ENCODE measurements at places on chromosomes 2 and 18.

DNA sequence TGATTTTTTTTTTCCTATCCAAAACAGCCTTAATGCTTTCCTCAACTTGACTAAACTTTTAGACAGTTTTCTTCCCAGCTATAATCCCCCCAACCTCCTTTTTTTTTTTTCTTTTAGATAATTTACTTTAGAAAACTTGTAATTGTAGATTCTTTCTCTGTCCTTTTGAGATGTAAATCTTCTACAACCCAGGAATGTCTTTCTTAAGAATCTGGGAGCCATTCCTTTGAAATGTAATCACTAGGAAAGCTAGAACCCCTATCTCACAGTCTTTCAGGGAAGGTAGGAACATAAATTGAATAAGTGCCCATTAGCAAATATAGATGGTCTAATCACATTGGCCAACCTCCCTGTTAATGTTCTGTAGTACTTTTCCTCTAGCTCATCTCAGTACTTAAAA, 285.4 kb downstream of the NUP35 start:
- DNase-seq: no peak

GRCh38 chr2:143254110-143254509, 124.9 kb downstream of the ARHGAP15 start:
- DNase-seq: no peak

- no peak for DNase-seq
Measured at GRCh38 chr2:85355073-85355410, 473 bp downstream of the ELMOD3 start.

DNA sequence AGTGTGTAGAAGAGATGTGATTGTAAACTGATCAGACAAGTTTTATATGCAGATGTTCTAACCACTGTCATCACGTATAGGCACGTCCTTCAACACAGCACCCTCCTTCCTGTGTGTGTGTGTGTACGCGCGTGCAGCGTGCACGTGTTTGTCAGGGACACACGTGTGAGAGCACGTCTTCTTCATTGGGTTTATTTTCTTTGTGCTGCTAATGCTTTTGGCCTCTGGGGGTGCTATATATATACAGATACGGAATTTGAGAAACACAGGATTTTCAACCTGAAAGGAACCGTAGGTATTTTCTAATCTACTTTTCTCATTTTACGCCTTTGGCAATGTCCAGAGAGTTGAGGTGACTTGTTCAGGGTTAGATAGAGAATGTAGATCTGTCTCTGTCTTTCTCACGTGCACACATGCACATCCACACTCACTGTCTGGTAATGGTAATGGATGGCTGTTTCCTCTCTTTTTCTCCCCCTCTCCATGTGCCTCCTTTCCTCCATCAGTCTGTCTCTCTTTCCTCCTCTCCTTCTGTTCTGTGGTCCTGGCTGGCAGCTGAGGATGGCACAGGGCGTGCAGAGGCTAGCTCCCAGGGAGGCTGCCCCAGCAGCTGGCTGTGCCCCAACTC, 13.4 kb upstream of the CELF4 start:
- peak; percentile 30 for DNase-seq

DNA sequence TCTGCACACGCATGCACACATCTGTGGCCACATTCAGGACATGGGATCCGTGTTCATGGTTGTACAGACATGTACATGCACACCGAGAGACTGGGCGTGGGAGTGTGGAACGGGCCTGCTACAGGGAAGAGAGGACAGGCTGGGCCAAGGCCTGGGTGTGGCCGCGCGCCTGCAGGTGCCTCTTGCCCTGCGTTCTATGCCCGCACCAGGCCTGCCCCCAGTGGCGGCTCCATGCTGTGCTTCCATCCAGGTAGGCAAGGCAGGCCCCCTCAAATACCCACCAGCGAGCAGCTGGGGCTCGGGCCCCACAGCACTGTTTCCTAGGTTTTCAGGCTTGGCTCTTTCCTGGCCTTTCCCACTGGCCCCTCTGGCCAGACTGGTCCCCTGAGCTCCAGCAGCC, 15.5 kb upstream of the PTMA start:
- DNase-seq: no peak

- no peak for DNase-seq
Measured at GRCh38 chr2:18005411-18005810, 126.9 kb downstream of the KCNS3 start.

DNA sequence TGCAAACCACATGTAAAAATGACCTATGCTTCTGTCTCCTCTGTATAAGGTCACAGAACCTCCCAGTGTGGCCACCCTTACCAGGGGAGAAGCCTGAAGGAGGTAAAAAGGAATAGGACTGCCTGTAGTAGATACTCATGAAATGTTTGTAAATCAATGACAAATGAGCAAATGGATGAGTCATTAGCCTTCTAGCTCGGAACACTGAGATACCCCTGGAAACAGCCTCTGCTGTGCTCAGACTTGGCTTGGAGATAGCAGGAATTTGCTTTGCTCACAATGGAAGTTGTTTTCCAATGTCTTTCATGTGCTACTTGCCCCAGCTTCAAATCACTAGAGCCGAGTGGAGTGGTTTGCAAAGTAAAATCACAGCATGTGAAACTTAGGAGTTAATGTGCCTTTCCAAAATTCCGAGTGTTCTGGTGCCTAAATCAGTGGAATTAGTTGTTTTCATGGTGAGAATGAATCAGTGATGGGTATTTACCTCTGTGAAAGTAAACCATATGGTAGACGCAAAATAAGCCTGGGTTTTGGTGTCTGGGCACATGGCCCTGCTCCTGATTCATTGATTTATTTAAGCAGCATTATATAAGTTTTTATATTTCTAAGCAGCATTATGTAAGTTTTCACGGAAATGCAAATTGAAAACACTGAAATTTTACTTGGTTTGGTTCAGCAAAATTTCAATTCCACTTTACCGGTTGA, 154.0 kb upstream of the MAP3K20 start:
- no peak for DNase-seq

- DNase-seq: peak; percentile 32
Measured at GRCh38 chr18:9348079-9348671, 13.6 kb downstream of the TWSG1 start.

DNA sequence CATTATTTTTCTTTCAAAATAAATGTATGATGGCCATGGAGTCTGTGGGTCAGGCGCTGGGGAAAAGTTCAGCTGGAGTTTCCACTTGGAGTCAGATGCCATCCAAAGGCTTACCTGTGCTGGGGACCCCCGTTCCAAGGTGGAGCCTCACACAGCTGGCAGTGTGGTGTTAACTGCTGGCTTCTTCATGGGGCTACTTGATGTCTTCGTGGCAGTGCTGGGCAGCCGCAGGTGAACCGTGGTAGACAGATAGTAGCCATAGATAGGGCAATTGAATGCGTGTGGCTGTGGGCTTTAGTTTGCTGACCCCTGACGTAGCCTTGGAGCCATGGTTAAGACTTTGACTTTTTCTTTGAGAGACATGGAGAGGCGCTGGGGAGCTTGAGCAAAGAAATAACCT, 83.1 kb downstream of the HS6ST1 start:
- no peak for DNase-seq

- no peak for DNase-seq
Measured at GRCh38 chr18:48138660-48139430, 208.4 kb upstream of the SMAD2 start.

- DNase-seq: no peak
Measured at GRCh38 chr2:226247289-226248275, 552.0 kb downstream of the IRS1 start.

DNA sequence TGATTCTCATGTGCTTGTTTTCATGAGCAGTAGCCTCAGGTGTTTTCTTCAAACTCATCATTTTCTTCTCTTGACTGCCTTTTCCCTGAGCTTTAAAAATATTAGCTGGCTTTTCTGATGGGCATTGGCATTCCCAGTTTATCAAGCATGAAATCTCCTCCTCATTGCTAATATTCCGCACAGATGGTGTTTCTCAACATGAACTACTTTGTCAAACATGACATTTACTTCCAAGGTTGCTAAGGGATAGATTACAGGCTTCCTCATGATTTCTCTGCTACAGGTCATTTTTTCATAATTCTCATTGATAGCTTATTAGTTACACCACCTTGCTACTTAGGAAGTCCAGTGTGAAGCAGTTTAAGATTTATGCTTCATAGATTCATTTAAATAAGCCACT, 1116.9 kb upstream of the CNTNAP5 start:
- no peak for DNase-seq
